Left cardiac atrium (tissue), 4 donors: ENCODE measurements at places on chromosomes 13 and 19. TPM values are rescaled to one million over a fixed set of nuclear protein-coding genes. Genes with fewer than 3 reads are reported as not detected.

Gene SPTBN4
- 3.4 TPM for total RNA-seq

Gene TYROBP
- total RNA-seq, result 88.7 TPM

Gene IPO5
- 101 TPM for total RNA-seq

Gene C13orf42
- not detected for total RNA-seq

Gene LRRC63
- not detected for total RNA-seq

Gene CBY2
- total RNA-seq, result not detected

Gene RGL3
- 15.1 TPM for total RNA-seq

Gene CD37
- 7.1 TPM for total RNA-seq

Gene NKG7
- 4.0 TPM for total RNA-seq

Gene PTPRH
- 1.5 TPM for total RNA-seq

Gene CD70
- not detected for total RNA-seq

Gene LGALS4
- total RNA-seq, result 1.4 TPM

Gene CAPS
- total RNA-seq, result 6.9 TPM

Gene NCR1
- not detected for total RNA-seq

Gene SLC25A41
- total RNA-seq, result 0.18 TPM

Gene KASH5
- not detected for total RNA-seq

Gene MTIF3
- 91.0 TPM for total RNA-seq

Gene TEX101
- total RNA-seq, result not detected

Gene ITGBL1
- total RNA-seq, result 11.6 TPM

Gene ZNF880
- 17.2 TPM for total RNA-seq

Gene RUBCNL
- total RNA-seq, result 0.97 TPM

Gene CLIP3
- total RNA-seq, result 7.2 TPM

Gene ADGRE3
- 0.27 TPM for total RNA-seq

Gene NTN5
- total RNA-seq, result 0.27 TPM

Gene GDF15
- total RNA-seq, result 0.50 TPM

Gene SHISA7
- total RNA-seq, result not detected

Gene TSSK6
- total RNA-seq, result 0.50 TPM

Gene ZNF417
- total RNA-seq, result 11.9 TPM

Gene EBI3
- total RNA-seq, result 1.2 TPM

Gene DAND5
- total RNA-seq, result 5.2 TPM

Gene ZNF677
- 24.2 TPM for total RNA-seq

Gene GIPR
- total RNA-seq, result 7.2 TPM

Gene NPAS1
- total RNA-seq, result 1.2 TPM

Gene GPR12
- total RNA-seq, result 0.18 TPM

Gene C5AR1
- total RNA-seq, result 15.6 TPM

Gene SBSN
- total RNA-seq, result not detected

Gene IZUMO2
- total RNA-seq, result not detected

Gene NKPD1
- total RNA-seq, result not detected

Gene ZNF486
- 3.2 TPM for total RNA-seq

Gene LILRA2
- total RNA-seq, result 5.8 TPM

Gene RINL
- total RNA-seq, result 4.4 TPM

Gene FAM124A
- 10.0 TPM for total RNA-seq

Gene NLRP11
- not detected for total RNA-seq

Gene TMEM272
- total RNA-seq, result 0.68 TPM

Gene ATP4A
- total RNA-seq, result not detected
